ENCODE measurements at places on chromosomes 2 and 18.
A peak's percentile ranks its signal among the peaks of the same experiment; 100 is the strongest.

DNA sequence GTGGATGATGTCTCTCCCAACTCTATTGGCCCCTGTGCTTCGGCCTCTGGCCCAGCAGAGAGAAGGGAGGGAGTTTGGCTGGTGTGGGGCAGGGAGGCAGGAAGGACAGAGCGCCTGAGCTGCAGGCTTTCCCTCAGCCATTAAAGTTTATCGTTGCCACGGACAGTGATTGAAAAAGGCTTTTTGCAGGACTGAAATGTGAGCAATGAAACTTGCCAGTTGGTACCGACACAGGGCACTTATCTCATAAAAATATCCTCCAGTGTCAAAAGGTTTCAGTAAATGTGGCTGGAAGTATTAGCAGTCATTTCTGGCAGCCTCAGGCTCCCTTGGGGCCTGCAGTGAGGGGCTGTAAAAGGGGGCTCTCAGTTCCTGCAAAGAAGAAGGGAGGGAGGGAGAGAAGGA lies 169.2 kb downstream of the GLI2 start:
- no peak for DNase-seq

GRCh38 chr2:62038975-62039771 lies 133.7 kb downstream of the COMMD1 start:
- DNase-seq = no peak

GRCh38 chr2:234885886-234886285 lies 65.9 kb upstream of the SH3BP4 start:
- no peak for DNase-seq

GRCh38 chr2:178409261-178409660 lies 41.7 kb downstream of the PRKRA start:
- no peak for DNase-seq

DNA sequence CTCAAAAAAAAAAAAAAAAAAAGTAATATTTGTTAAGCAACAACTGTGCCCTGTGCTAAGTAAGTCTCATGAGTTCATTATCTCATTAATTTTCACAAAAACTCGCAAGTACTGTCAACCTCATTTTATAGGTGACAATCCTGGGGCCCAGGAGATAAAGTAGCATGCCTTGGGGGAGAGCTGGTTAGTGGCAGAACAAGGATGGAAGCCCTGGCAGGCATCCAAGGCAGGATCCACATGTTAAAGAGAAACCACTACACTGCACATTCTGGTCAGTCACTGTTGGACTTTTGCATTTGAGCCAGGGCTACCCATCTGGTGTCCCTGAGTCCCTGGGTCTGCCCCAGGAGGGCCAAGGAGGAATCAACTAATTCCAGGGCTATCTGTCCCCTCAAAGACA lies 54.6 kb downstream of the ZFP36L2 start:
- no peak for DNase-seq

GRCh38 chr2:45821558-45822271 lies 170.2 kb downstream of the PRKCE start:
- peak; percentile 20 for DNase-seq

- DNase-seq = no peak
Measured at GRCh38 chr2:39455826-39456225, 18.7 kb upstream of the MAP4K3 start.

DNA sequence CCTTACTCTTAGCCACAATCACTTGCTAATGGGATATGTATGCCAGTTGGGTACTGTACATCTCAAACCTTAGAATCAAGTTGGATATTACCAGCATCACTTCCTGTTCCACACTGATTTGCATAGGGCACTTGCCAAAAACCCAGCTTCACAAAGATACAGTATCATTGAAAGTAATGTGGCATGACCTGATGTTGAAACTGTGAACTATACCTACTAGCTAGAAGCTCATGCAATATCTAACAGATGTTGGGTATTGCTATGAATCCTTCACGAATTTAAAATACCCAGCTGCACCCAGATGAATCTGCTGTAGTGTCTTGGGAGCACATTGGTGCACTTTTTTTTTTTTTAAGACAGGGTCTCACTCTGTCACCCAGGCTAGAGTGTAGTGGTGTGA lies 6.5 kb upstream of the STAMBP start:
- no peak for DNase-seq

GRCh38 chr18:62312851-62313250 lies 12.3 kb upstream of the TNFRSF11A start:
- DNase-seq = no peak

DNA sequence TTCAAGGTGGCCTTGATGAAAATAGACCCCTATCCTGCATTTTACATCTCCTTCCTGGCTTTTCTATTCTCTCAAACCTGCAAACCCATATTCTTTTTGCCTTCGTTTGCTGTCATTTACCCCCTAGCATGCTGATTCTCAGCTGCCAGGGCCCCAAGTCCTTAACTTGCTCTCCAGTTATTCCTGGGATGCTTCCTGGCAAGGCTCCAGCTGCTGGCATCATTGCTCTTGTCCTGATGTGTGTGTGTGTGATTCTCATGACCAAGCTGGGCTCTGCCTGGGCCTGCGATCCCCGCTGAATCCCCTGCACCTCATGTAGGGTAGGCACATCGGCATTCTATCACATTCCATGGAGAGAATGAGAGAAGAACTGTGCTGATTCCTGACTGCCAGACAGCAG lies 11.9 kb downstream of the NPAS2 start:
- no peak for DNase-seq

GRCh38 chr2:212711856-212712255 lies 173.3 kb upstream of the ERBB4 start:
- DNase-seq = no peak

DNA sequence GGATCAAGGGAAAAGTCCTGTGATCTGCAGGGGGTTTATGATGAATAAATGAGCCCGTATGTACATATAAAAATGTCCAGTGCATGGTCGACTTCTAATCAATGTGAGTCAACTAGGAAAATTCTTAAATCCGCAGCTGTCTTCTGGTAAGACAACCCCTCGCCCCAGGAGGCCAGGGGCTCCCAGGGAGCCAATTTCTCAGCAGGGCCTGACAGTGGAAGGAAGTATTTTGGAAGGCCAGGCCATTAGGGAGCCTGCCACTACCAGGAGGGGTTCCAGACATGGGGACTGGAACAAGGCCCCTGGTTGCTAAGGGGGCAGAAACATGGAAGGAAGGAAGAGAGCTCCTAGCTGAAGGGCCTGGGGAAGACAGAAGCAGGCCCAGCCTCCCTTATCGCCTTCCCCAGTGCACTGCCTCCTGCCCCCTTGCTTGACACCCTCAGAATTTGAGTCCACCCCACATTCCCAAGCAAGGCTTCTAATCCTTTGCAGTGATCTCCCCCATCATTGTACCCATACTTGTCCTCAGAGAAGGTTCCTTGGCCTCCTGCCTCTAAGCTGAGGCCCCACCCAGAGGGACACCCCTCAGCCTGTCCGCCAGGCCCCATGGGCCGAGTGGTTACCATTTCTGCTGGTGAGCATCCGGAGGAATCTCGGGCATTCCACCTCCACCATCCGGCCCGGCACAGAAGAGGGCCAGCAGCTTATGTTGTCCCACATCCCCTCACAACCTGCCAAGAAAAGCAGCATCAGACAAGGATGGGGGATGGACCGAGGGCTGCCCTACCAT lies 45.9 kb downstream of the SCTR start:
- no peak for DNase-seq

- DNase-seq = no peak
Measured at GRCh38 chr18:29512761-29513160, 1335.8 kb upstream of the CDH2 start.

- no peak for DNase-seq
Measured at GRCh38 chr2:197097578-197098366, 171.3 kb upstream of the PGAP1 start.

GRCh38 chr2:223815884-223816570 lies 21.4 kb downstream of the AP1S3 start:
- no peak for DNase-seq

- no peak for DNase-seq
Measured at GRCh38 chr2:133097666-133098065, 427.7 kb upstream of the LYPD1 start.

- DNase-seq = no peak
Measured at GRCh38 chr18:44356566-44357157, 324.0 kb upstream of the SETBP1 start.

GRCh38 chr2:241049739-241050623 lies 51.6 kb downstream of the SNED1 start:
- DNase-seq = no peak

GRCh38 chr2:60844105-60844504 lies 37.3 kb upstream of the REL start:
- DNase-seq = no peak

- no peak for DNase-seq
Measured at GRCh38 chr2:222076973-222077690, 221.7 kb downstream of the PAX3 start.

DNA sequence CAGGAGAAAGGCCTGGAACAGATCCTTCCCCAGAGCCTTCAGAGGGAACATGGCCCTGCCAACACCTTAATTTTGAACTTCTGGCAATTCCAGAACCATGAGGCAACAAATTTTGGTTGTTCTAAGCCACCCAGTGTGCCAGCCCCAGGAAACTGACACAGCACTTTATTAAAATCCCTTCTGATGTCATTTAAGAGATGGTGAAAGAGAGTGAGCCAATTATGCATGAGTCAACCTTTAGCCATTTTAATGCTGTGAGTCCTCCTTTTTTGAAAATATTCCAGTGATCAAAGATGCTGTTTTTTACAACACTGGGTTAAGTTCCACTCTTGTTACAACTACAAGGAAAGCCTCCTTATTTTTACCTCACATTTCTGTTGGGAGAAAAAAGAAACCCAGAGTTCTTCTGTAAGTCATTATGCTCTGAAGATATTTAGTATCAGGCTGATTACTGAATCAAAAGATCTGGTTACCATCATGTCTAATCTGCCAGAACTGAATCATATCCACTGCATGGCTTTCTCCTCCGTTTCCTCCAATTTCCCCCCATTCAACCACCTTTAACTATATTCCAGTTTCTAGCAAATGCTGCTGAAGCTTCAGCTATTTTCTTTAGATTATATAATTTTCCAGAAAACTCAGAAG lies 235.4 kb downstream of the TXNL1 start:
- DNase-seq = no peak

- no peak for DNase-seq
Measured at GRCh38 chr2:235963853-235964577, 204.2 kb downstream of the GBX2 start.

GRCh38 chr2:68318914-68319397 lies 793 bp downstream of the CNRIP1 start:
- DNase-seq = no peak

DNA sequence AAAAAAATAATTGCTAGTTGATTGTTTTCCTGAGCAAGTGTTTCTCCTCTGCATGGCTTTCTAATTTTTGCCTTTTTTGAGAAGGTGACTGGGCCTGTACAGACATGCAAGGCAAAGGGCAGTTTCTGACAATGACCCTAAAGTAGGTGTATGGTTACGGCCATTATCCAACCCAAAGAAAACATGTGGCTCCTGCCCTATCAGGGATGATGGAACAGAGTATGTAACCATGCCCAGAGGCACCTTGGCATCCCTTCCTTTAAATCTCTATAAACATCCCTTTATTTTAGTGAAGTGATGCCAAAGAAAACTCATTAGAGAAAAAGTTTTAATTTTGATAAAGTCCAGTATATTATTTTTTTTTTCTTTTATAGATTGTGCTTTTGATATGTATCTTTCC lies 217.5 kb downstream of the LPIN1 start:
- DNase-seq = no peak

DNA sequence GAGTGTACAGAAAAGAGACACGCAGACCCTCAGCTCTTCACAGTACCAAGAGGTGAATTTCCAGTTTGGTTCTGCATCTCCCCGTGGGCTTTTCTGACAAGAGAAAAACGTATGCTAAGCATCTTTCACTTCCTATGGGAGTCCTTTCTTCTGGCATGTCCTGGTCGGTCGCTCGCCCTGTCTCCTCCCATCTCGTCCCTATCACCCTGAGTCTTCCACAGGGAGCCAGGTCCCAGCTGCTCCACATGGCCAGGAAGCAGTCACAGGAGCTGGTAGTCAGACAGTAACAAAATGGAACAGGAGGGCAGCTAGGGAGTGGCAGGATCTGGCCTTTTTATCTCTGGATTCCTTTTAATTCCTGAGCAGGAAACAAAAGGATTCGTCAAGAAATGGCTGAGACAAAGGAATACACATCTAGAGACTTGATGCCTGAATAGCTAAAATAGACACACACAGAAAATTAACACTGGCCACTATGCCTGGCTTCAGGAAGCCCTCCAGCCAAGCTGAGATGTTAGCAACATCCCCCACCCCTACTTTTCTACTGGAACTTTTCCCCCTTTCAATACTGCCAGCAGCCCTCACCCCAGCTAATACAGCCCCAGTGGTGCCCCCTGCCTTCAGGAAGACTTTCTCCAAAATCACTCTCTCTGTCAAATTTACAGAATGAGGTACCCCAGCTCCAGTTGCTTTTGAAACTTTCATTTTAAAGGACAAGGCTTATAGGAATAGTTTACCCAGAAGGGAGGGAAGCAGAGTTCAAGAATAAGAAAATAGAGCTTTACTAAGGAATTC lies 136.1 kb downstream of the DNER start:
- DNase-seq = no peak

DNA sequence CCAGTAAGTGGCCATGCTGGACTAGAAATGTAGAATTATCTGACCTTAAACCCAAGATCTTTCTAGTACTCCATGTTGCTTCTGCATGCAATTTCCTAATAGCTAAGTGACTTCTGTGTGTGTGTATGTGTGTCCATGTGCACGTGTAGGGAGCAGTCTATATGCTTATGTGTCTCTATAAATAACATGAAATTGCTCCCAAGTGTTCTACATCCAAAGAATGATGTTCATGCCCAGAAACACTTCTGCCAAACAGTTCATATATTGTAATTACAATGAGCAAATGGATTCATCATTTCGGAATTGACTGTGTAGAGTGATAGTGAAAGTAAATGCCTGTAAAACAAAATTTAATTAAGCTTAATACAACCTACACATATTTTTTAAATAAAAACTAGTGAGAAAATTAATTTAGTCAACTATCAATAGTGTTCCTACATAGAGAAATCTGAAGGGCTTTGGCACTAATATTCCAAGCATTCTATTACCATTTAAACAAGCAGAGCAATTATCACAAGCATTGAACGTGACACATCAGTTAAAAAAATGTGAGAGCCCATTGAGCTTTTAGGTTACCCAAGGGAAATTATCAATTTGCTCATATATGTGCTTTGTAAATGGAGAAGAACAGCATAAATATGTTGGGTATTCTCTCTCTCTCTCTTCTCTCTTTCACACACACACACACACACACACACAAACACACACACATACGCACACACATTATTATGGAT lies 1067.4 kb downstream of the CNTNAP5 start:
- no peak for DNase-seq

- peak; percentile 22 for DNase-seq
Measured at GRCh38 chr18:6482198-6482977, 67.7 kb upstream of the L3MBTL4 start.

DNA sequence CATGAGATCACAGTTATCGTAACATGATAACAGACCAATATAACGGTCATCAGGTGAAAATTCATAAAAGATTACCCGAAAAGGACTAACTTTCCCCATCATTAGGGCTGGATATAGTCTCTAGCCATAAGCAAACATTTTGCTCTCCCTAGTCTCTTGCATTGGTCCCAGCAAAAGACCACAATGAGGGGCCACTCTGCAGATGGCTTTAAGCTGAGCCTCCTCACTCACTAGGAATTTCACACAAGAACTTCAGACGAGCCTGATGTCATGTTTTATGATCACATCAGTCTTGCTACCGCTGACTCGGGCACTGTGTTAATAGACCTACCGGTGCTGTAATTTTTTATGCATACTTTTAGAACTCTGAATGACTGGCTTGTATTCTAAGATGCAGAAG lies 35.2 kb downstream of the STK17B start:
- DNase-seq = no peak

- peak; percentile 74 for DNase-seq
Measured at GRCh38 chr18:21599585-21600525, 649 bp downstream of the ESCO1 start.

GRCh38 chr2:126828491-126828890 lies 70.2 kb upstream of the TEX51 start:
- no peak for DNase-seq
